ENCODE measurements at places on chromosomes 2 and 18.

DNA sequence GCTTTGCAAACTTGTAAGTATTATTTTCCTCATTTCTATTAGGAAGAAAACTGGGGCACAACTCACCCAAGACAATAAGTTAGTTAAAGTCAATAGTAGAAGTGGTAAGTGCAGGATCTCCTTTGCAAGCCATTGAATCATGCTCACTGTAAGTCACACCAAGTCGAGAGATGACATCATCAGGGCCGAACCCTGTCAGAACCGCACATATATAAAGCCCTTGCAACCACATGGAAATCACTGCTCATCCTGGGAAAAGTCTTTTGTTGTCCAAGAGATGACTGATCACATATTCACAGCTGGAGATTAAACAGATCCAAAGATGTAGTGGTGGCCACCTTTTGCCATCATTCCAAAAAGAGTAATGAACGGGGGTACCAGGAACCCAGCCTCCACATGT lies 484.8 kb upstream of the ID2 start:
- no peak overlapping the region for H3K27ac ChIP-seq
- no peaks in the 10 kb centered on the region for H3K27me3 ChIP-seq
- no peak for DNase-seq
- no peak overlapping the region for H3K4me3 ChIP-seq
- no peaks in the 10 kb centered on the region for H3K36me3 ChIP-seq

- H3K4me1 ChIP-seq = no peaks in the 10 kb centered on the region
- DNase-seq = no peak
- peak overlapping the region; percentile 31 for H3K4me3 ChIP-seq
- H3K27me3 ChIP-seq = no peaks in the 10 kb centered on the region
Observed at GRCh38 chr18:13382366-13382953, 163.9 kb downstream of the LDLRAD4 start.

DNA sequence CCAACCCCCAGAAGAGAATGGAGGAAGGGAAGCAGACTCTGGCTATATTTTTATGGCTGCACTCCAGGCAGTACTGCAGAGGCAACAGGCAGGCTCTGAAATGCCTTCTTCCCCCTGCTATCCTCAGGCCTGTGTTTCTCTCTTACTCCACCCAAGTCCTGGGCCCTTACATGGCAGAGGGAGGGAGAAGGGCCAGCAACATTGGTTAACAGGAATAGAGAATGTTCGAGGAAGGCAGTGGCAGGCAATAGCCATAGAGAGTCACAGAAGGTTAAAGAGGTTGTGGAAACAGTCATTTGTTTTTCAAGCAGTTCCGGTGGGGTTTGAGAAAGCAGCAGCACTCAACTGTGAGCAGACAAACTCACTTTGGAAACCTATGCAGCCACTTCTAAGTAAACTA lies 15.1 kb upstream of the DARS1 start:
- H3K27me3 ChIP-seq = no peaks in the 10 kb centered on the region
- DNase-seq = no peak
- no peak overlapping the region for H3K27ac ChIP-seq
- H3K4me3 ChIP-seq = no peak overlapping the region
- H3K4me1 ChIP-seq = no peaks in the 10 kb centered on the region

- no peak overlapping the region for H3K27ac ChIP-seq
- H3K36me3 ChIP-seq = no peaks in the 10 kb centered on the region
- H3K4me3 ChIP-seq = no peak overlapping the region
- DNase-seq = no peak
Observed at GRCh38 chr18:47978603-47979002, 48.1 kb upstream of the SMAD2 start.

- no peak for DNase-seq
- no peaks in the 10 kb centered on the region for H3K36me3 ChIP-seq
- no peaks in the 10 kb centered on the region for H3K4me1 ChIP-seq
- no peaks in the 10 kb centered on the region for H3K27me3 ChIP-seq
- no peak overlapping the region for H3K4me3 ChIP-seq
Observed at GRCh38 chr18:12391487-12392165, 14.6 kb upstream of the AFG3L2 start.

DNA sequence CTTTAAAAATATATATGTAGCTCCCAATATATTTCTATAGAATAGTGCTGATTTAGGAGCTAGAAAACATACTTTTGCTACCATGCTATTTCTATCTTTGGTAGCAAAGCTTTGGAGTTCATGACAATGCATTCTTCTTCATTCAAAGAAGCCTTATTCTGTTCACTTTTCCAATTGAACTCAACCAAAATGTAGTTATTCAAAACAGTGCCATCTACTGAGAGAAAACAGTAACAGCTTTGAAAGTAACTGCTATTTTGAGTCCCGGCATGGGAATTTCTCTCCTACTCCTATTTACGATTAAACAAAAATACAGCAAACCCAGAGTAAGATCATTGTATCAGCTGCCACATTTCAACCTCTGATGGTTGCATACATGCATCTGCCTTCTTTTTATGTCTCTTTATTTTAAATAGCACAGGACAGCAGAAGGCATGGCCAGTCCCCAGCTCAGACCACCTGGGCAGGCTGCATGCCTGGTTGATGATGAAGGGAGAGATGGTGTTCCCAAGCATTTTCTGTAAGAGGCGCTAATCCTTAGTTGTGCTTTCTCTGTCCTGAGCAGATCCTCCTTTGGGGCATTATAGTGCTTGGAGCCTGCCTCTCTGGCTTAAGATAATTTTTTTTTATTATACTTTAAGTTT lies 69.7 kb upstream of the SULT1C3 start:
- no peaks in the 10 kb centered on the region for H3K36me3 ChIP-seq
- no peak overlapping the region for H3K4me3 ChIP-seq
- no peaks in the 10 kb centered on the region for H3K4me1 ChIP-seq
- H3K27me3 ChIP-seq = no peaks in the 10 kb centered on the region
- no peak for DNase-seq
- no peak overlapping the region for H3K27ac ChIP-seq

DNA sequence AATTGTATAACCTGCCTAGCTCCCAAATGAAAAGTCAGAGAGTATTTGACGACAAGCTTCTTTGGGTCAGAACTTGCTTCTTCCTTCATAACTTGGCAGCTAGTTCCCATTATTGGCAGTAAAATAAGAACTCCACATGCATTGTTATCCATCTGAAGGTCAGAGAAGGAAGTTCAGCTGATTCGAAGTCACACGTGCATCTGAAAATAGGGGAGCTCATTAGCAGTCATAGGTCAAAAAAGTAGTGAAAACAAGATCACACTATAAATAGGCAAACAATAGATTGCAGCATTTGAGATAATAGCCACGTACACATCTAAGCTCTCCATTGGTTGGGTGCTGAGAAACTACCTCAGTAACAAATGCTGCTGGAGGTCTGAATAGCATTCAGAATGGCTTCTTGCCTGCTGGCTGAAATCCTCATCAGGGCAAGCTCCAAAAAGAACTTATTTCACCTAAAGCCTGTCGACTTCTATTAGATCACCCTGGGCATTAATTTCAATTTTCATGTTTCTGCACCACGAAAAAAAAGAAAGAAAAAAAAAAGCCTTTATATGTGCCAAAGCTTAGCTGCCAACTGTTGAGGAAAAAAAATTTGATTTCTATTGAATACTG lies 1492.9 kb upstream of the CELF4 start:
- peaks cover 8% of the 10 kb centered on the region for H3K4me1 ChIP-seq
- no peak overlapping the region for H3K27ac ChIP-seq
- H3K4me3 ChIP-seq = no peak overlapping the region
- no peaks in the 10 kb centered on the region for H3K36me3 ChIP-seq
- no peaks in the 10 kb centered on the region for H3K27me3 ChIP-seq

DNA sequence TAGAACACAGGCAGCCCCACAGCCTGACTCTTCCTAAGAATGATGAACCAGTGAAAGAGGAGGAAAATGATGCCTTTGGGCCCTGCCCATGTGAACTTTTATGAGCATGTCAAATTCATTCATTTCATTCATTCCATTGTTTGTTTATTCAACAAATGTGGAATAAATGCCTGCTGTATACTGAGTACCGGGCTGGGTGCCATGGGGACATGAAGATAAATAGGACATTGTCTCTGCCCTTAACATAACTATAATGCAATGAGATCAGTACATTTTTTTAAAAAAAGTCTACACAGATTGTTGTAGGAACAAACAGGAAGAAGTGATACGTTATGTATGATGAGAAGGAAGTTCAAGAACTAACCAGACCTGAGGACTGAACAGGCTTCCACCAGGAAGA lies 14.7 kb downstream of the MREG start:
- DNase-seq = no peak
- H3K27me3 ChIP-seq = no peaks in the 10 kb centered on the region
- H3K27ac ChIP-seq = no peak overlapping the region

DNA sequence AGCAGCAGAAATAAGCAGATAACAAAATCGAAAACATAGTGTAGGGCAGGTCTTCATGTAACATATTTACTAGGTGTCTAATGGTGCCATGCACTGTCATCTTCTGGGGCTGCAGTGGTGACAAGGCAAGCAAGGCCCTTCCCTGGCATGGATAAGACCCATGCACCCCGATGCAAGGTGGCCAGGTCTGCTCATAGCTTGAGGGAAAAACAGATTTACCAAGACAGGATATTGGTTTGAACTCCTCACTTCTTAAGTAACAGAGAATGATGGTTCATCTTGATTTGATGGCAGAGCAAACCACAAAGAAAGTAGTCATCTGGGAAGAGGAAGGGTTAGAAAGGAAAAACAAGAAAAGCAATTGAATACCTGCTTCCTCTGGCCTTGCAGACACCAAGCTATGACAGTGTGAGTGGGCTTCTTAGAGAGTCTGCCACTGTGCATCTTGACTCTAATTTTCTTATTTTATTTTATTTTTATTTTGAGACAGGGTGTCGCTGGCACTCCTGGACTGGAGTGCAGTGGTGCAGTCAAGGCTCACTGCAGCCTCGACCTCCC lies 35.8 kb upstream of the EML6 start:
- no peaks in the 10 kb centered on the region for H3K27me3 ChIP-seq
- H3K4me1 ChIP-seq = no peaks in the 10 kb centered on the region
- no peaks in the 10 kb centered on the region for H3K36me3 ChIP-seq

DNA sequence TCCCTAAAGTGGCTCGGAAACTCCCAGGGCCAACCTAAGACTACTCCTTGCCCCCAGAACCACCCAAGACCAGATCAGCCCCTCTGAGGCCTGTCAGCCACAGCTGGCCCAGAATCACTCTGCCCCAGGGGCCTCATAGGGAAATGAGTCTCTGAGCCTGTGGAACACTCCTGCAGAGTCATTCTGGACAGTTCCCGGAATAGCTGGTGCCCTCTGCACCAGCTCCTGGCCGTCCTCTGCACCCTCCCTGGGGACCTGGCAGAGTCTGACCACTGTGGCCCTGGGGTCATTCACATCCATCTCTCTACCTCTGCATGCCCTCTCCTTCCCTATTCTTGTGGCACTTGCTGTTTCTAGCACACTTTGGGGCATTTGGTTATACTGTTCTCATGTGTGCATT lies 14.6 kb upstream of the TMEM214 start:
- peaks cover 12% of the 10 kb centered on the region for H3K36me3 ChIP-seq
- DNase-seq = no peak
- H3K27me3 ChIP-seq = no peaks in the 10 kb centered on the region

GRCh38 chr2:163198007-163198406 lies 359.4 kb upstream of the KCNH7 start:
- DNase-seq = no peak
- H3K27me3 ChIP-seq = no peaks in the 10 kb centered on the region
- H3K36me3 ChIP-seq = no peaks in the 10 kb centered on the region
- H3K27ac ChIP-seq = no peak overlapping the region
- H3K4me3 ChIP-seq = no peak overlapping the region

DNA sequence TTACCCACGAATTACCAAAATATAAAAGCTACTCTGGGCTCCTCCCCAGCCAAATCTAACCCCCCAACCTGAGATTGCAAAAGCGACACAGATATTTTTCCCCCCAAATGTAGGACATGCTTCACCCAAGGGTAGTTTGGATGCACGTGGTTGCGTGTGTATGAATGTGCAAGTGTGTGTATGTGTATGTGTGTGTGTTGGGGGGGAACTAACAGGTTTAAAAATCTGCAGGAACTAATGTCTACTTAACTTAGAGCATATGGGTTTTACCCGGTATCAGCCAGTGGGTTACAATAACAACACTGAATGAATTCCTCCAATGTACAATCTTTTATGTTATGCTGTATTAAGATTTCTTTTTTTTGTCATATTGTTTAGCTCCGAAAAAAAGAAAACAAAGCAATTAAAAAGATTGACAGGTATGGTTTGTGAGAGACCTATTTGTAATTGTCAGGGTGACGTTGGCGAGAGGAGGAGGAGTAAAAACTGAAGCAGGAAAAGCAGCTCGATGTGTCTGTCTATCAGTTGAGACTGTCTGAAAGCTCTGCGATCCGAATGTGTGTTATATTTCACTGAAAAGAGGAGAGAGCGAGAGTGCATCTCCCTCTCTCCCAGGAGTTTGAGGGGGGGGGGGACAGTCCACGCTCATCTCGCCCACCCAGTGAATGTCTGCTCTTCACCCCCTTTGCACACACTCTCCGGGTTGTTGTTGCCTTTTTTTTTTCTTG lies at the start of gene TSHZ1:
TSS of gene TSHZ1 (plus strand) at position 524 of the 728 bp plus-strand sequence. CDS start 1,080 bp downstream, outside the sequence.
- peak; percentile 46 for DNase-seq
- no peaks in the 10 kb centered on the region for H3K27me3 ChIP-seq
- peak within 1 kb of the TSS; percentile 97 for H3K27ac ChIP-seq
- peaks cover 71% of the 10 kb centered on the region for H3K4me1 ChIP-seq

DNA sequence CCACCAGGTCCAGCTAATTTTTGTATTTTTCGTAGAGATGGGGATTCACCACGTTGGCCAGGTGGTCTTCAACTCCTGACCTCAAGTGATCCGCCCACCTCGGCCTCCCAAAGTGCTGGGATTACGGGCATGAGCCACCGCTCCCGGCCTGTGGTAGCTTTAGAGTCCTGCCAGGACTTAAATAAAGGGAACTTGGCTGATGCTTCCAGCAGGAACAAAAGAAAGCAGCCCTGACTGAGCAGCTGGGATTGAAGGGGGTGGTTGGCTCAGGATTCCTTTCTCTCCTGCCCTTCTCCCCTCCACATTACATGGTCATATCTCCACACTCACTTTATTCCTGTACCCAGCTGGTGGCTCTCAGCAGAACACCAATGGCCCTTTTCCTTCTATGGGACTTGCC lies 20.0 kb downstream of the EFHD1 start:
- H3K36me3 ChIP-seq = no peaks in the 10 kb centered on the region
- no peak overlapping the region for H3K4me3 ChIP-seq
- no peak for DNase-seq
- no peak overlapping the region for H3K27ac ChIP-seq

GRCh38 chr2:29196792-29197788 lies 81.9 kb downstream of the CLIP4 start:
- H3K4me3 ChIP-seq = no peak overlapping the region
- H3K36me3 ChIP-seq = peaks cover 4% of the 10 kb centered on the region
- no peak for DNase-seq
- no peaks in the 10 kb centered on the region for H3K27me3 ChIP-seq
